Stimulated activated naive CD8-positive, alpha-beta T cell treated with anti-CD3 and anti-CD28 coated beads, Interleukin-15, amount 100 ng/mL, for 72 hours (primary cell): ENCODE measurements at places on chromosomes 4 and X.
A peak's percentile ranks its signal among the peaks of the same experiment; 100 is the strongest.

GRCh38 chr4:183950536-183950935 is 45.4 kb downstream of the STOX2 start:
- no peak for DNase-seq

DNA sequence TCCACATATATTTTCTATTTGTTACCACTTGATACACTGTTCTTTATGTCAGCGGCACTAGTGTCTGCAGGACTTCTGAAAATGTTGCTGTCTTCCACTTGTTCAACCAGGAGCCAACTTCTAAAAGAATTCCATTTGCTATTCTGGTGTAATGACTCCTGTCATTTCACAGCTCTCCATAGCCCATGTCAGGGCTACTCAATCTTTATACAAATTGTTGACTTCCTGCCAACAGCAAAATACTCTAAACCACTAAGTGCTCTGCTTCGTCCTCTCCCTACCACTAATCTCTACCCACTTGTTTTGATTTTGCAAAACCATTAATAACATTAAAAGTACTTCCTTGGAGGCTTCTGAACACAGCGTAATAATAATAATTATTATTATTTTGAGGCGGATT is 7.2 kb downstream of the CTSO start:
- no peak for DNase-seq

DNA sequence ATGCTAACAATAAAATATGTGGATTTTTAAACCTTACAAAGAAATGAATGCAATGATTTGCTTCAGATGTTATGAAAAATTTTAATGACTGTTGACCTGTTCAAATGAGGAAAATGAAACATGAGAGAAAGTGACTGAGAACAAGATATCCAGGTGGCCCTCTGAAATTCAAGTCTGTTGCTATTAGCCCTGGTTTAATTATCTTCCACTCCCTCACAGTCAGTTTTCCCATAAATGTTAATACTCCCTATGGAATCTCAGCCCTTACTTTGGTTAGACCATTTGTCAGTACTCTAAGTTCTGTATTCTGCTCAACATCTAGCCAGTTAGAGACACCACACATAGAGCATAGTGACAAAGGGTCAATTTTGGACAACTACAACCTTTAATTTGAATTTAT is 327.8 kb downstream of the PDGFC start:
- no peak for DNase-seq

DNA sequence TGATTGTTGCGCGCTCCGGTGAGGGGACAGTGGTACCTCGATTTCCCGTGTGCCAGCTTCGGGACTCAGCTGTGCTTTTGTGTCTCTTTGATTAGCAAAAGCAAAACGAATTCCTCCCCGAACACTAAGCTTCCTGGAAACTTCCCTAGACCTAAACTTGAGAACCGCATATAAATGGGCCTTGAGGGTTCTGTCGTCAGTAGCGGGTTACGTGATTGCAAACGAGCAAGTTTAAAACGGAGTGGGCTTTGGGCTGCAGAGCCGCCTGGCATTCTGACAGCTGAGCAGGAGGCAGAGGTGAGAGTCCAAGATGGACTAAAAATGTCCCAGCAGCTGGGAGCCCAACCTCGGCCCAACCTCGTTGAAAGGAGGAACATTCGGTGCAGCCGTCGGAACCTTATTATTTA is 1.2 kb upstream of the TAPT1 start:
- DNase-seq, result peak; percentile 31

GRCh38 chr4:47010912-47011446 is 17.6 kb upstream of the GABRA4 start:
- no peak for DNase-seq

DNA sequence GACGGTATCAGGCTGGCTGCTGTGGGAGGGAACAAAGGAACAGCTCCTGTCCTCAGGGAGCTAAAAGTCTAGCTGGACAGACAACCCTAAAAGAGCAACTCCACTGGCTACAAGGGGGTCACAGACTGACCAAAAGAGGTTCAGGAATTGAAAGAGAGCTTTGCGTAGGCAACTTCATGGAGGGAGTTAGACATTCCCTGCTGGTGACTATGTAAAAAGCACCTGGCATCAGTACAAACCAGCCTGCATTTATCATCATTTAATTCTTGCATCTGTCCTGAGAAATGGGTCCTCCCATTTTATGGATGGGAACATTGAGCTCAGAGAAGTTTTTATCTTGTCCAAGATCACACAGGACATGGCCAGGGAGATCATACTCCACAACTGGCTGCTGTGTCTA is 1.4 kb upstream of the LGI2 start:
- DNase-seq, result no peak

DNA sequence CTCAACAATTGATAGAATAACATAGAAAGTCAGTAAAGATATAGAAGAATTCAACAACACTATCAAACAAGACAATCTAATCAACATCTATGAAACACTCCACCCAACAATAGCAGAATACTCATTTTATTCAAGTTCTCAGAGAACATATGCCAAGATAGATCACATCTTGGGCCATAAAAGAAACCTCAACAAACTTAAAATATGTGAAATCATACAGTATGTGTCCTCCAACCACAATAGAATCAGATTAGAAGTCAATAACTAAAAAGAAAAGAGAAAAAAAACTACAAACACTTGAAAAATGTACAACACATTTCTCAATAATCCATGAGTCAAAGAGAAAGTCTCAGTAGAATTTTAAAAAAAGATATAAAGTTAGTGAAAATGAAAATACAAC is 78.6 kb upstream of the LDB2 start:
- no peak for DNase-seq

DNA sequence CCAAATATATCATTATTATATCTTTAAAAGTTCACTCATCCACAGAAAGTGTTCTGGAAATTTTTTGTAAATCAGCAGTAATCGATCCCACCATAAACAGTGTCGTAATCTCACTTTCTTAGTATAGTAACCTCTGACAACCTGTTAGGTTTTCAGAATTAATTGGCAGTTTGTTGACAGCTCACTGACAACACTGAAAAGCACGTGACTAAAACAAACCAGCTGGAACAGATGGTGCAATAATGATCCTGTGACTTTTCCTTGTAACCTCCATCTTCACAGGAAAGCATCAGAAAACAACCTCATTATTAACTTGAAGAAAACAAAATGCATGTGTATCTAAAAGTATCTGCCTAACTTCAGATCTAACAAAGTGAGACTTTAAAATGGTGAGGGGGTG is 48.5 kb downstream of the FSTL5 start:
- DNase-seq, result no peak

- DNase-seq, result no peak
These were observed 1731.7 kb downstream of the ARAP2 start for GRCh38 chr4:34512616-34513015.

GRCh38 chr4:187184508-187184907 is 460.9 kb upstream of the FAT1 start:
- no peak for DNase-seq

GRCh38 chr4:138870737-138871554 is 144.6 kb upstream of the NOCT start:
- peak; percentile 36 for DNase-seq

DNA sequence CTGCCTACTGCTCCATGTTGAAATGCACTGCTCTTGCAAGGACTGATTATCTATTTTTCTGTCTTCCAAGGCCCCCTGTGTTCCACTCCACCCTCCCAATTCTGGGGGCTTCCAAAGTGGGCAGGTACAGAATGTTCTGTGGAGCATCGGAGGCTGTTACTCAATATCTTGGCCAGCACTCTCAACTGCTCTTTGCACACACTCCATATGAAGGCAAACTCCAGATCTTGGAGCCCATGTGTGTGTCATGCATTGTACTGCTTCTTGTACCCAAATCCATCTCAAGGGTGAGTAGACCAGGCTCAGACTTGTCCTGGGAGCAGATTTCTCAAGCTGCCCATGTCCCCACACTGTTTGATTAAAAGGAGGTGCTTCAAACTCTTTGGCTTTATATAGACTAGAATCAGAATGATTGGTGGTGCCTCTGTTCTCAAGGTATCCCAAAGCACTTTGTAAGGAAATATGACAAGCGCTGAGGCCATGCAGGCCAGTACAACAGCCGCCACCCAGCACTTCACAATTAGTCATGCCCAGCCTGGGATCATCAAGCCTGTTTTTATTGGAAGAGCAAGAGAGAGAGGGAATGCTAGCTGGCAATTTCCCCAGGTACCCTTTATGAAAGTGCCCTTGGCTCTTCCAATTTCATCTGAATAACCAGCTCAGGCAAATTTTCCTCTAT is 44.3 kb downstream of the AR start:
- no peak for DNase-seq

DNA sequence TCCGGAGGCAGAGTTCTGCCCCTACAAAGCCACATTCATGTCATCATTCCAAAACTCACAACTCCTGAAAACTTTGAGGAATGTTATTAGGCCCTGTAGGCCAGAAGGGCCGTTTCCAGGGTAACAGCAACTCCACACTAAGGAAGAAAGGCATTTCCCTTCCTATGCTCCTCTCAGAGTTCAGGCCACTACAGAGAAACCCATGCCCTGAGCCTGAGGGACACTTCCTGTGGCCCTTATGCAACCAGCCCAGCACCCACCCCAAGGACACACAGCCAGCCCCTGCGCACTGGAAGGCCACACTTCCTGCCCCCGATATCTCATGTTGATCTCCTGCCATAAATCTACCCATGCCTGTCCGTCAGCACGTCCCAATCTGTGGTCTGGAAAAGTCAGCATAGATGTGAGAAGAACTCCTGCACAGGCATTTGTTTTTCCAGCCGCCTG is 289.3 kb downstream of the BCOR start:
- no peak for DNase-seq

DNA sequence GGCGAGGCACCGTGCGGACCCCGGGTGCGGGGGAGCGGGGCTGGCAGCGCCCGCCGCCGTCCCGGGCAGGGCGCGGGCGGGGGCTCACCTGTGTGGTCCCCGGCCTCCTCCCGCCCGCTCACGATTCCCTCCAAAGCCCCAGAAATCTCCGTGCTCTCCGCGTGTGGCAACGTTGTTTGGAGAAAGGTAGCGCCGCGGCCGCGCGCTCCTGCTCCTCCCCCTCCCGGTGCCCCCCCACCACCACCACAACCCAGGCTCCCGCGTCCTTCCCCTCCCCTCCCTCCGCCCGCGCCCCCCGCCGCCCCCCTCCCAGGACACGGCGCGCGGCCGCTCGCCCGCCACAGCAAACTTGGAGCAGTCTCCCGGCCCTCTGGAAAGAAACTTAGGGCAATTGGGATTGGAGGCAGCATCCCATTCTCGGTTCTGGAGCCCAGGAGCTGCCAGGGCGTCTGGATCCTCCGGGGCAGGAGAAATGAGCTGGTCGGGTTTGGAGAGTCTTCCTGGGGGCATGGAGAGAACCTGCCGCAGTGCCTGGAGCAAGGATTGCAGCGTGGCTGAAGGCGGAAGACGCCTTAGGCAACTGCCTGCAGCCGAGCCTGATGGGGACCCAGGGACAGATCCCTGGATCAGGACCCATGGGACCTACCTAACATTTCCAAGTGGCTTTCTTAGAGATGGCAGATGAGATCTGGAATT is 855 bp downstream of the KLF3 start:
- DNase-seq, result no peak

DNA sequence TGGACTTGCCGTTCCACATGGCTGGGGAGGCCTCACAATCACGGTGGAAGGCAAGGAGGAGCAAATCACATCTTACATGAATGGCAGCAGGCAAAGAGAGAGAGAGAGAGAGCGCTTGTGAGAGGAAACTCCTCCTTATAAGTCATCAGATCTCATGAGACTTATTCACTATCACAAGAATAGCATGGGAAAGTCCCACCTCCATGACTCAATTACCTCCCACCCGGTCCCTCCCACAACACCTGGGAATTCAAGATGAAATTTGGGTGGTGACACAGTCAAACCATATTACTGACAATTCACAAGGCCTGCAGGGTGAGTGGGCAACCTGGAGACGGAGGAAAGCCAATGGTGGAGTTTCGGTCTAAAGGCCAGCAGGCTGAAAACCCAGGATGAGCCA is 394.3 kb upstream of the TRAM1L1 start:
- no peak for DNase-seq

DNA sequence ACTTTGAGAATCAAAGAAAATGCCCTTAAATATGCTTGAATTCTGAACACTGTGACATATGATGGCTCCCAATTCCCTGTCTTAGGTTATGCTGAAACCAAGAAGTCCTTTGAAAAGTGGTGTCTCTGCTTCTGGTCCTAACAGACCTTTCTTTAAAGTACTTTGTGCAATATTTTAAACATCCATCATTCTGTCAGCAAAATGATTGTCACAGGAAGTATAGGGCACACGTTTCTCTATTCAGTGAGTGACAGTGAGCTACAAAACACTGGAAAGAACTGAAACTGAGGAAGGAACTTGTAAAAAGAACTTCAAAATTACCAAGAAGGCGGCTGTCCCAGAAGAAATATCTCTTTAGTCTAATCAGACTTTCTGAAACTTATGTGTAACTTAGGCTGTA is 12.2 kb upstream of the NUP54 start:
- DNase-seq, result no peak

DNA sequence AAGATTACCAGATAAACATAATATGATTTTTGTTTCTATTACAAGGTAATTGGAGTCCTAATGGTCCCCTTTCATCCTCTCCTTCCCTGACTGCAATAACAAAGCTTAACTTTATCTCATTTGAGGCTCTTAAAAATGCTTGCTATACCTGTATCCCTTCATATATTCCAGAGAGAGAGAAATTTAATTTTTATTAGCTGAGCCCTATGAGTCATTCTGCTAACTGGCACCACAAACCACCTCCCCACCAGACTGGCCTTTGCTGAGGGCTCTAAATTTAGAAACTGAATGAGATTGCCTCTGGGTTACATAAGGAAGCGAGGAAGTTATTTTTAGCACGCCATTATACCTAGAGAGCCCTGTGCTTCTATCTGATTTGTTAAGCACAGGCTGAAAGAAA is 27.4 kb downstream of the CBLL2 start:
- DNase-seq, result no peak

GRCh38 chr4:161650812-161651211 is 513.0 kb downstream of the FSTL5 start:
- no peak for DNase-seq

- DNase-seq, result no peak
These were observed 329.2 kb upstream of the HAND2 start for GRCh38 chr4:173859091-173859713.

- no peak for DNase-seq
These were observed 6.3 kb upstream of the HPRT1 start for GRCh38 chrX:134453631-134454030.

GRCh38 chr4:47050761-47051725 is 19.7 kb downstream of the GABRB1 start:
- no peak for DNase-seq

DNA sequence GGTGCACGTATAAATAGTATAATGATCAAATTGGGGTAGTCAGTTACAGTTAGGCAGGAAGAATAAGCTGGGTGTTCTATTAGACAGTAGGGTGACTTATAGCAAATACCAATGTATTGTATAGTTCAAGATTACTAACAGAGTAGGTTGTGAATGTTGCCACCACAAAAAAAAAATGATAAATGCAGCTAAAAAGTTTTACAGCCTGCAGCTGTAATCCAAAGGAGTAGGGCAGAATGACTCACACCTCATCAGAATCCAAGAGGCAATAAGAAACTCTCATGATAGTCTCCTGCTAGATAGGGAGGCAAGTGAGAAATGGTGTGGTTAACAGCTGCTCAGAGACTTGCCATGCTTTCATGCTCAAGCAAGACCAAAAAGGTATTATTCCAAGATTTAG is 19.6 kb upstream of the TCEAL4 start:
- no peak for DNase-seq

- DNase-seq, result no peak
These were observed 34.5 kb upstream of the HELT start for GRCh38 chr4:184983672-184984356.

- DNase-seq, result no peak
These were observed 150.7 kb upstream of the SLC7A11 start for GRCh38 chr4:138392751-138393308.

GRCh38 chr4:62342346-62342745 is 1142.2 kb downstream of the ADGRL3 start:
- DNase-seq, result no peak

- peak; percentile 13 for DNase-seq
These were observed 88.4 kb downstream of the ZXDA start for GRCh38 chrX:57821703-57822387.
